ENCODE measurements at places on chromosomes 3 and 15.

DNA sequence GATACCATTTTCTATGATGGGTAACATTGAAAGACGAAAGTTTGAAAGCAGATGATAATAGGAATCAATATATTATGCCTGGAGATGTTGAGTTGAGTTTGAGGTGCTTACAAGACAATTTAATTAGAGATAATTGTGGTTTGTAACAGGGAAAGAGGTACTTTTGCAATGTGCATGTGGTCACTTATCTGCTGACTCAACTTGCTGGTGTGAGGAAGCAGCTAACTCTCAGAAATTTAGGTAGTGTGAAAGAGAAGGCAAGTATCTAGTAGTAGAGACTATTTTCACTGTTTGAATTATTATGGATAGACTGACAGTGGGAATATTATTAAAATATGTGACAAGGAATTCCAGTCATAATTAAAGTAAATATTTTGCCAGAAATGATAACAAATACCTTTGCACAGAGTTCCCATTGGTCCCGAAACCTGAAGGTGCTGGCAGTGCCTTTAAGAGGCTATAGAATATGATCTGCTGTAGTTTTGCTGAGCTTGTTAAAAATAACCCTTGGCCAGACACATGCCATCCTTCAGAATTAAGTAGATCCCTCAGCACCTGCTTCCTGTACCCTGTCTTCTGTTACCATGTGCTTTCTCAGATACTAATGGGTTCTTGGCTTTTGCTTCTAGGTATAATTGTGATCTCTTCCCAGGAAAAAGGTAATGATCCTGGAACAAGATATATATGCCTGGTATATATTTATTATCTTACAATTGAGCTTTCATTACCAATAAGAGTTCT, 315.9 kb downstream of the BCHE start:
- DNase-seq = no peak

GRCh38 chr3:126936853-126937425, 46.0 kb upstream of the PLXNA1 start:
- DNase-seq = no peak

DNA sequence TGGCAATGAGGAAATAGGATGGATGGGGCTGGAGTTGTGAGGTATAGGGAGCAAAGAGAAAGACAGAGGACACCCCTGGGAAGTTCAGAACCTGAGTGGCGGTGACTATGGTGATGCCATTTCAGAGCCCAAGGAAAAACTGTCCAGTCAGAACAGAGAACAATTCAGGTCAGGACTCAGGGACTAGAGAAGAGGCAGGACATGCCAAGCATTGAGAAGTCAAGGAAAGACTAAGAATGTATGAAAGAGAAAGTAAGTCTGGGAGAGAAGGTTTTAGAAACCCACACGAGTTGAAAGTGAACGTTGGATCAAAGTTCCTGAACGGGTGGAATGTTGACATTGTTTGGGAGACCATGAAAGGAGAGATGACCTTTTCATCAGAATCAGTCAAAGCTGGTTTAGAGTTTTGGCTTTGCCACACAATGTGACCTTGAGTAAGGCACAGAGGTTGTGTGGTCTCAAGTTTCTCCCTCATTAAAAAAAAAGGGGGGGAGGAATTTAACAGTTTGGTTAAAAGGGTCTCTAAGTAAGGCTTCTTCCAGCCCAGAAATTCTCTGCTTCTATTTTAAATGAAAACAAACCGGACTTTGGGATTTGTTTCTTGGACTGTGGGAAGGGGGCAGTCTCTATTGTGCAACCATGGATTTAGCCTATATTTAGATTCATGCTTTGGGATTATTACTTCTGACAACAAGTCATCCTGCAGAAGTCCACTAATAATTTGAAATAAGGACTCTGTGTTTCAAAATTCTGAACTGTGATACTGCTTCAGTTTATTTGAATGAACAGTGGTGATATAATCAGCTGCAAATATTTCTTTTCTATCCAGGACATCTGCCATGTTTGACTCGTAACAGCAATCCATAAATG, 315.9 kb upstream of the TBL1XR1 start:
- no peak for DNase-seq

DNA sequence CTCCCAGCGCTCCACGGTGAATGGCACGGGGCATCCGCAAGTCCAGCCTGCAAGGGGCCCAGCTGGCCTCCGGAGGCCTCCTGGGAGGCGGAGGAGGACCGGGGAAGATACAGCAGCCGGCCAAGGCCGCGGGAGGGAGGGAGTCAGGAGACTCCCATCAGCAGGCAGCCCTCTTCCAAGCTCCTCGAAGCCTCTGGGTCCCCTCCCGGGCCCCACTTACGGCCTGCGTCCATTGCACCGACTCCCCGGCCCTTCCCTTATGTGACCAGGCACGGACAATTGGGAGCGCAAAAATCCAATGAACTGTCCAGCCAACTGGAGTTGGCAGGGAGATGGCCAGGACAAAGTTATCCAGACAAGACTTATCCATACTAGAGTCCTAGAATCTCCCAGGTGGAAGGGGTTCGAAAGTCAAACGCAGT, 668 bp downstream of the MFGE8 start:
- DNase-seq = no peak

GRCh38 chr3:58591517-58592510, 14.6 kb upstream of the FAM107A start:
- no peak for DNase-seq

- no peak for DNase-seq
Measured at GRCh38 chr15:92624401-92624991, 31.1 kb downstream of the FAM174B start.

DNA sequence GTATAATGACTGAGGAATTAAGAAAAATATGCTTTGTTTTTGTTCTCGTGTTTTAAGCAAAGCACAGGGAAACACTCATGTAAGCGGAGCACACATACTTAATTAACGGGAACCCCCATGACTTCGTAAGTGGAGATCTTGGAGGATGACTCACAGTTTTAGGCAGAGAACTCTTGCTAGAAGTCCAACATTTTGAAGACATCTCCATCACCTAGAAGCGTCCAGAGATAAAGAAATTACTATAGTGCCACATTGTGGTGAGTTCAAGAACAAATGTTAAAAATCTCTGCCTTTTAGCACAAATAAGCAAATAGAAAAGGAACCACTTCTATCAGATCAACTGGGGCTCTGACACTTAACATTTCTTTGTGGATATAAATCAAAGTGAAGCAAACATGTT, 194.1 kb upstream of the ARHGEF26 start:
- no peak for DNase-seq

DNA sequence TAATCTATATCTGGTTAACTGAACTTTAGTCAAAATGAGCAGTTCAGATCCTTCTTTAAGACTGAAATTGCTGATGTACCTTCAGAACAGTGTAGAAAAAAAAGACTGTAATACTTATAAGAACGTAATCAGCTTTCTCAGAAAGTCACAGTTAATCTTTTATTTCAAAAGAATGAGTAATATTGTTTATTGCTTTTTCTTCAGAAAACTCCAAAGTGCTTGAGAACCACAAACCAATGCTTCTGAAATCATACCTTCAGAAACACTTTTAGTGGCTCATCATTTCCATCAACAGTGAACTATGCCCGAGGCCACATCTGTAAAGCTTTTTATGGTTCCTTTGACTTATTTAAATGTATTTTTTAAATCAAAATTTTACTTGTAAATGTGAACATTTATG, 33.3 kb upstream of the CLASP2 start:
- no peak for DNase-seq

All from stimulated activated CD4-positive, alpha-beta T cell treated with anti-CD3 and anti-CD28 coated beads, Interleukin-12 subunit alpha, Interleukin-12 subunit beta, amount 100 ng/mL, for 48 hours (primary cell).